ENCODE measurements at places on chromosomes 2 and 18.

DNA sequence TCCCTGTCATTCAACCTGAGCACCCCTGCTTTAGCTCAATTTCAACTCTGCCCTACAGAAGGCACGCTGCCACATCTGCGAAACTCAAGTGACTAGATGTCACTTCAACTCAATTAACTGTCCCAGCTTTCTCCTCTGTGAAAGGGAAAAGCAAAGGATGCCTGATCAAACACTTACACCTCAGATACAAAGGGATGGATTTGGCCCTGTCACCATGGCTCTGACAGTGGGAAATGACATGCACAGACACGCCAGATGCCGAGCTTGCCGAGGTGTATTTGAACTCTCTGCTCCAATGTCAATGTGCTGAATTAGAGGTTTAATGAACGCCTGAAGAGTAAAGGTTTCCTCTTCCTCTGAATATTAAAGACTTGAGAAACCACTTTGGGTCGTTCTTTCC is 481.1 kb downstream of the CBLN2 start:
- no peak for DNase-seq

DNA sequence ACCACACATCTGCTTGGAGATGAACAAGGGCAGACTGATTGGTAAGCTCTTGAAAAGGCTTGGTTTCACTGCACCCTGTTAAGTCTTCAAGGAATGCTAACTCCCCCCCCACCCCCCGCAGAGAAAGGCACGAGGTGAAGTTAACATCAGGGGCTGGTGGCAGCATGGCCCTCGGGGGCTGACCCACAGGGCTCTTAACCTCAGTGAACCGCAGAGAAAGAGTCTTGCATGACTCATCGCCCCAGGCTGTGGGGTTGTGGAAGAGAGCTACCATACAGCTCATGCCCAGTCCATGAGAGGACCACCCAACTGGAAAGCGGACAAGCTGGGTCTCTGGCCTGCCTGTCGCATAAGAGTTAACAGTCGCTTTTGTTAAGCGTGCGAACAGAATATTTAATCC is 10.6 kb upstream of the CEP68 start:
- no peak for DNase-seq

DNA sequence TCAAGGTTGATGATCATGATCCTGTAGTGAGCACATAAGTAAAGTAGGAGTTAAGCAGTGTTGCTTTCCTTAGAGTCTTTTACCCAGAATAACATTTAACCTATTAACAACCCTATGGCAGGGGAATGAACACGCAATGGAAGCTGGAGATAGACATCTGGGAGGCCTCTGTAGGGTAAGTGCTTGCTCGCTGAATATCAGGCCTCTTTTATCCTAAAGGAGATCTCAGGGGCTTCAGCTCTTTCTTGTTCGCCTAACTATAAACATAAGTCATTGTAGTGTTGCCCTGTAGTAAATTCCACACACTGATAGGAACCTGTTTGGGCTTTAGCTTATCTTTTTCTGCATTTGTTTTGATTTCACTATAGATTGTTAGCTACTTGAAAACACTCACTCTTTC is 174.4 kb upstream of the TCF4 start:
- no peak for DNase-seq

- peak; percentile 36 for DNase-seq
These were observed 533.6 kb upstream of the FSHR start for GRCh38 chr2:49687918-49688317.

- peak; percentile 26 for DNase-seq
These were observed 779 bp upstream of the LYPD6 start for GRCh38 chr2:149329489-149330126.

DNA sequence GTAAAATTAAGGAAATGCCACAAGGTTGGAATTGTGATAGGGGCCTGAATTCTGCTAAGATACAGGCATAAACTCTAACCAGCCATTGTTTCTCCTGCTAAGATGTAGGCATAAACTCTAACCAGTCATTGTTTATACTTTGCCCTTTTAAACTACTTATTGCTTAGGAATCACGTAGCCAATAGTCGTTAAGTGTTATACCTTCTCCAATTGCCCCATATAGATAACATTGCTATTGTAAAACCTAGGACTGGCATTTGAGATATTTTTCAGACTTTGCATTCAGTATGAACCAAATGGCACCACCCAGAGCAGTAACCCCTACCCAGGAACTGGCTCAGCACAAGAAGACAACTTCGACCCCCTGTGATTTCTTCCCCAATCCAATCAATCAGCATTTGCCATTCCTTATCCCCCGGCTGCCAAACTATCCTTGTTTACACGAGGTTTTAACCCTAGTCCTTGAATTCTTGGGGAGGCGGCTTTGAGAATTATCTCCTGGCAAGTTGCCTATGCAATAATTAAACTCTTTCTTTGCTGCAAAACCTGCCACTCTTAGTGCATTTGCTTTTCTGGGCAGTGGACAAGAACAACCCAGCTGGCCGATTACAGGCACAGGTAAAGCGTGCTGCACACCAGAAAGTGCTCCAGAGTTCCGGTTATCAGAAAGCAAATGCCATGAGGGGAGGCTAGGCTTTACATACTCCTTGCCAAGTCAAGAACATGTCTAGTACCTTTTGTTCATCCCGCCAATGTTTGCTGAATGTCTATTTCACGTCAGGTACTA is 167.6 kb downstream of the LAMA1 start:
- no peak for DNase-seq

DNA sequence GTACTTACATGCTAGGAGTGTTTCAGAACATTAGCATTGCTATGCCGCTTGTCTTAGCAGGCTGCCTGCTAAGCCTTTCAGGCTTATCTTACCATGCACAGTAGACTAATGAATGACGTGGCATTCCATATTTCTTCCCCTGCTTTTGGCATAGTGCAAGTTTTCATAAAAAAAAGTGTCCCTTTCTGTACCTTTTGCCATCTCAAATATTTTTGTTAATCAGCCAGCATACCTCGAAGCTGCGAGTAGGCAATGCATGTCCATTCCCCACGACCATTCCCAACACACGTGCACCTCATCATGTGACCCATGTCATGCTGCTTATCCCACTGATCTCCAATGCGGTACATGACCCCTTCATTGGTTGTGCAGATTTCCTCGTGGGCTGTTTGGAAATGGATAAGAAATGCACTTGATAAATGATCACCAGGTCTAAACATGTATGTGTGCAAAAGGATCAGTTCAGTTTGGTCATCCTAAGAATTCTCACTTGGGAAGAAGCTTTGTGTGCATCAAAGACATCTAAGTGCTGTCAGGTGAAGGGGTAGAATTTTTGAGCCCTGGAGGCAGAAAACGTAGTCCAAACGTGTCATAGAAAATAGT is 13.9 kb downstream of the FN1 start:
- DNase-seq: no peak

GRCh38 chr2:58598171-58598570 is 357.0 kb upstream of the FANCL start:
- no peak for DNase-seq

GRCh38 chr2:45845566-45845965 is 194.1 kb downstream of the PRKCE start:
- no peak for DNase-seq

GRCh38 chr2:75256485-75256884 is 57.2 kb upstream of the TACR1 start:
- no peak for DNase-seq

DNA sequence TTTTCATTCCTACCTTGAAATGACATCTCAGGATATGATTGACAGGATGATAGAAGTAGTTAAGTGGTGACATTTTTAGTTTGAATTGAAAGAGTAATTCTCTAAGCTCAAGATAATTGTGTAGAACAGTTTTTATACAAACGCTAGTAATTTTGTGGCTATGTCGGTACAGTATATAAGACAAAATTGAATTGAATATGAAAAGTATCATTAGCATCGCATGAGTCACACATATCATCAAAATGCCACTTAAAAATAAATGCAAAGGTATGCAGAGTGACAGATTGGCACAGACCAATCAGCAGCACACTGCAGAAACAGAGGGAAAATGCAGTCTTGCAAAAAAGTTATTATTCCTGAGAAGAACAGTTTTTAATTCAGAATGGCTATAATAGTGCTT is 608.2 kb upstream of the NETO1 start:
- no peak for DNase-seq

- no peak for DNase-seq
These were observed 130.6 kb downstream of the ATP9B start for GRCh38 chr18:79199691-79200374.

DNA sequence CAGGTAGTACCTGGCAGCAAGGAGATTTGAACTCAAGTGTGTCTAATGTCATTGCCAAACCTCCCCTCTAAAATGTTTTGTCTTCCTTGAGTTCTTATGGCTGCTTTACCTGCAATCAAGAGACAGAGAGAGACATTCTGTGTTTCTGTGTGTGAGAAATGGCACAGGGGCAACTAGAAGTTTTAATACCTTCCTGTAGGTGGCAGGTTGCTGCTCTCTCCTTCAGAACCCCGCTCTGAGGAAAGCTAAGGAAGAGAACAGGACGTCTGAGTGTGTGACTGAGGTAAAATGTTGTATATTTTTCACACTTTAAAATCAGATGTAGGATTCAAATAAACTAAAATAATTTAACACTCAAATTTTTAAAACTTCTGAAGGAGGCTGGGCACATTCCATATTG is 19.2 kb downstream of the DTNA start:
- DNase-seq: no peak

DNA sequence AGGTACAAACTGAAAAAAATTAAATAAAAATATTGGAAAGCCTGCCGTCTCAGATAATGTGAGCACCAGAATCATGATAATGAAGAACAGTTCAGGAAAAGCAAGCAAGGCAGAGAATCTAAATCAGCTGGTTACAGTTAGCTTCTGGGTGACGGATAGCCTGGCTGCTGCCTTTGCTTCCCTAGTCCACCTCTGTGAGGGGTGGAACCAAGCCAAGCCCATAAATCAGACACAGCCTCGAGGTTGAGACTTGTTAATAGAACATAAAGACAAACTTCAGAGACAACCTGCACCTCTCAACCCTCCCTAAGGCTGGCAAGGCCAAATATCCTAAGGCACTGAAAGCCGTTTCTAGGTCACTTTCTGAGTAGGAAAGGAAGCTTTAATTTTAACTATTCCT is 334.7 kb upstream of the SLC39A10 start:
- DNase-seq: no peak

DNA sequence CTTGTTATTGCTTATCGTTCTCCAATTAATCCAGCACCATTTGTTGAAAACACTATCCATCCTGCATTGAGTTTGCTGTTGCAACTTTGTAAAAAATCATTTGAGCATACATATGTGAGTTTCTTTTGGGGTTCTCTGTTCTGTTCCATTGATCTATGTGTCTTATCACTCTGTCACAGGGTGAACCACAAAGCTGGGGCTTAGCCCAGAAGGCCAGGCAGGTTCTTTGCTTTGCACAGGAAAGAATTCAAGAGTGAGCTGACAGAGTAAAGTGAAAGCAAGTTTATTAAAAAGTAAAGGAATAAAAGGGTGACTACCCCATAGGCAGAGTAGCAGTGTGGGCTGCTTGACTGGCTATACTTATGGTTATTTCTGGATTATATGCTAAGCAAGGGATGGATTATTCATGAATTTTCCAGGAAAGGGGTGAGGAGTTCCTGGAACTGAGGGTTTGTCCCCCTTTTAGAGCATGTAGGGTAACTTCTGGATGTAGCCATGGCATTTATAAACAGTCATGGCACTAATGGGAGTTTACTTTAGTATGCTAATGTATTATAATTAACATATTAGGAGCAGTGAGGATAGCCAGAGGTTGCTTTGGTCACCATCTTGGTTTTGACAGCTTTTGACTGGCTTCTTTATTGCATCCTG is 46.8 kb downstream of the RNF138 start:
- no peak for DNase-seq

GRCh38 chr2:237630216-237631000 is 3.0 kb downstream of the LRRFIP1 start:
- no peak for DNase-seq

DNA sequence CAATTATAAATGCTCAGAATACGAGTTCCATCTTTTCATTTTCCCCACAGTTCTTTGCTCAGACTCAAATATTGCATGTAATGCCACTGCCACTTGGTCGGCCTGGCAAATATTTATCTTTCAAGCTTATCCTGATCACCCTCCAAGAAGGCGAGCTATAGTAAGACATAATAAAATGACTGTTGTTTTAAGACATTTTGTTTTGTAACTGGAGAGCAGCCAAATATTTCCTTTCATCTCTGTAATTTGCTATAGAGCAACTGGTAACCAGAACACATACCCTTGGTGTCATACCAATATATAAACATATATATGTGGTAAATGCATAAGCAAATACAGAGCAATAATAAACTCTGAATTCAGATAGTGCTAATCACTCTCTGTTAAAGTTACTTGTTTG is 7.3 kb upstream of the ATL2 start:
- no peak for DNase-seq

- no peak for DNase-seq
These were observed 386.9 kb downstream of the FIGN start for GRCh38 chr2:163348857-163349380.

DNA sequence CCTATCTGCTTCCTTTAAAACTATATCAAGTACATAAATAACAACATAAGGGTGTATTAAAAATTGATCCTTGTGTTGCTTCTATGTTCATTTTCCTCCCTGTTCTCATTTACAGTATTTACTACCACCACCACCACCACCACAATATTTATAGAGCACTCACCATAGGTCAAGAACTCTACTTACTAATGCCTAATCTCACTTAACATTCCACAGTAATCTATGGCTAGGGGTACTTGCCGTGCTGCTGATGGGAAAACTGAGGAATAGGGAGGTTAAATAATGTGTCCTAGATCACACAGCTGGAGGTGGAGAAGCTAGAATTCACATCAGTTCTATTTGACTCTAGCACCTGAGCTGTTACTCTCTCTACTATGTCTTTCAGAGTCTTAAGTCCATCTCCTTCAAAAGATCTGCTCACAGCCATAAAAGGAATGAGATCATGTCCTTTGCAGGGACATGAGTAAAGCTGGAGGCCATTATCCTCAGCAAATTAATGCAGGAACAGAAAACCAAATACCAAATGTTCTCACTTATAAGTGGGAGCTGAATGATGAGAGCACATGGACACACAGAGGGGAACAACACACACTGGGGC is 54.1 kb upstream of the ZNF385B start:
- no peak for DNase-seq

DNA sequence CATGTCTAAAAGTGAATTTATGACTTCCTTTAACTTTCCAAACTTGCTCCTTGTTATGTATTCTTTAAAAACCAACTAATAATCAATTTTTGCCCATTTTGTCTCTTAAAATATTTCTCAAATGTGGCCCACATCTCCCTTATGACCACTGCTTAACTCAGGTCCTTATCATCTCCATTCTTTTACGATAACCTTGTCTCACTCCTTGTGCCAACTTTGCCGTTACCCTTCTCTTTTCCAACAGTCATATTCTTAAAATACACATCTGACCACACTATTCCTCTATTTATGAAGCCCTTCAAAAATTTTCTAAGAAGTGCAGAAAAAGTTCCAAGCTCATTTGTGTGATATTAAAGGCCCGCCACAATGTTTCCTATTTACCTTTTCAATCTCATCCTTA is 47.8 kb downstream of the PPP1R1C start:
- DNase-seq: no peak
